COR-L47 (cell line): ENCODE measurements at places on chromosomes 11 and 22.

- DNase-seq = no peak
Observed at GRCh38 chr11:80255021-80255420, 814.2 kb upstream of the TENM4 start.

GRCh38 chr22:35894937-35895708 is 133.5 kb downstream of the RBFOX2 start:
- DNase-seq = no peak

- no peak for DNase-seq
Observed at GRCh38 chr22:28893810-28894209, 10.4 kb downstream of the ZNRF3 start.

GRCh38 chr11:82903843-82904586 is 2.5 kb downstream of the DDIAS start:
- no peak for DNase-seq

GRCh38 chr11:111559800-111560464 is 19.4 kb downstream of the LAYN start:
- DNase-seq = no peak

GRCh38 chr11:120599816-120600420 is 88.4 kb downstream of the GRIK4 start:
- no peak for DNase-seq

- DNase-seq = no peak
Observed at GRCh38 chr11:61712314-61712713, 32.1 kb downstream of the DAGLA start.

DNA sequence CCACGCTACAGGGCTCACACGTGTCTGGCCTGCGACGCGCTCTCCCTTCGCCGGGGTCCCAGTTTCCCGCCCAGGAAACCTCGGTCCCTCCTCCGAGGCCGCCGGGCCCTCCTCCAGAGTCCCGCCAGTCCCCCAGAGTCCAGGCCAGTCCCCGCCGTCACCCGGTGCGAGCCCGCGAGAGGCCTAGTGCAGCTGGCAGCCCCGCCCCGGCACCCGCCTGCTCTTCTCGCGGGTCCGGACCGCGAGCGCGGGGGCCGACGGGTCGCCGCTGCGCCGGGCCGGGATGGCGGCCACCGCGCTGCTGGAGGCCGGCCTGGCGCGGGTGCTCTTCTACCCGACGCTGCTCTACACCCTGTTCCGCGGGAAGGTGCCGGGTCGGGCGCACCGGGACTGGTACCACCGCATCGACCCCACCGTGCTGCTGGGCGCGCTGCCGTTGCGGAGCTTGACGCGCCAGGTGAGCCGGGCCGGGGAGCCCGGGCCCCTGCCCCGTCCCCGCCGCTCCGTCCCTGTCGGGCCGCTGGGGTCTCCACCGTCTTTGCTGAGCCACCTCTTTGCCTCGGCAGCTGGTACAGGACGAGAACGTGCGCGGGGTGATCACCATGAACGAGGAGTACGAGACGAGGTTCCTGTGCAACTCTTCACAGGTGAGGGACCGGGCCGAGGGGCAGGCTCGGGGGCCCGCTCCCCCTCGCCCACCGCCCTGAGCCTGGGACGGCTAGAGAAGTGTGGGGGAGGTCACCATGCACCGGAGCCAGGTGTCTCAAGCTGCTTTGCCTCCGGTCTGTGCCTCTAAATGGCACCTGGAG is at the start of gene PTPMT1:
Gene PTPMT1 (plus strand): TSS at position 260 of the 809 bp plus-strand sequence. CDS start 24 bp downstream, at position 284.
- peak; percentile 62 for DNase-seq

- DNase-seq = no peak
Observed at GRCh38 chr11:67274768-67275605, 8.7 kb downstream of the GRK2 start.

DNA sequence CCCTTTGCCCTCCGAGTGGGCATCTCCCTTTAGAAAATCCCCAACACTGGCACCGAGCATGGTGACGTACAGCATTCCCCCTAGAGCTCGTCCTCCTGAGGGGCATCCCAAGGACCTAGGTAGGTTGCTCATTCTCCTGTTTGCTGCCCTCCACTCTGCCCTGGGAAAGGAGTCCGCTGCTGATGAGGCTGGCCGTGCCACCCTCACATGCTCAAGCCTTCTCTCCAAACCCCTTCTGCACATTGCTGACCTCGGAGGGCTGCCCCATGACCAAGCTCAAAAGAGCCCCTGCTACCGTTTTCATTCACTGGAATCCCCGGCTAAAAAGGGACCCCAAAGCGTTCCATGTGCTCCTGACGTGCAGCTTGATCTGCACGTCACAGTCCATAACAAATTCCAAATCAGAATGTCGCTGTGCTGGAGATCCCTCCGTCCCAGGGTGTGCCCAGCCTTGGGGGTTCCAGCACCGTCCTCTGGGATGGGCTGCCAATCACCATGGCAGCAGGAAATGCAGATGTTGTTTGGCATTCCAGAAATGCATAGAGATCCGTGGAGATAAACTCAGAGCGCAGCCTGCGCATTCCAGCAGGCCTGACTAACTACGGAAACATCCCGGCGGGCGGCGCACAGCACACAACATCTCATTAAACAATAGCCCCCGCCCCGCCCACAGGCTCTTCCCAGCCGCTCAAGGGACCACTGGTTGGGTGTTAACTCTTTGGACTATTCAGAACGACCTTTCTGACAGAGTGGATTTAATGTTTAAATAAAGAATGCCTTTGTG is 26.3 kb upstream of the GNB1L start:
- no peak for DNase-seq

DNA sequence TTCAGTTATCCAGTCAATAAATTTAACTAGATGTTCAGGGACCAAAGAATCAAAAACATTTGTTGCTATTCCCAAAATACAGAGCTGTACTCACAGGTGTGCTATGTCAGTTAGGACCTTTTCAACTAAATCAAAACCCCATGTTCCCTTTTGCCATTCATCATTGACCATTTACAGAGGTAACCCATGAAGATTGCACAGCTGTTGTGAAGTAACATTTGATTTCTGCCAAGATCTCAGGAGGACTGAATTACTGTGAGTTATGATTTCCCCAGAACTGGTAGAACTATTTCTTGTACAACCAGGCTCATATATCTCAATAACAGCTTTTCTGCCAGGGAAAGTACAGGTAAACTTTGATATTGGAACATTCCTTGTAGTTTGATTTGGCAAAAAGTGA is 131.1 kb upstream of the FIBIN start:
- no peak for DNase-seq

DNA sequence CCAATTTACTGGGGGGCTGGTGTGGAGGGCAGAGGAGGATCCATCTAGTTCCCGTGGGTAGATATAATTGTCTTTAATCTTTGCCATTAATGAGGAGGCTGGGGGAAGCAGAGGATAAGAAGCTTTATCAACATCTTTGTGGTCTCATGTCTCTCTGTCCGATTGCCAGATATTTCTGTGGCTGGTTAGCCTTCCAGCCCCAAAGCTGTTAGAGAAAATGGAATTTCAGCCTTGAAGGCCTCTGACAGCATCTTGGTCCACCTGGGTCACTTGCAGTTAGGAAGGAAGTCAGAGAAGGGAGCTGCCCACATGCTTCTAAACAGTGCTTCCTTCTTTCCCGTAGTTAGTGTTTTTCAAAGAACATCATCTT is 56.9 kb downstream of the ABTB2 start:
- no peak for DNase-seq

DNA sequence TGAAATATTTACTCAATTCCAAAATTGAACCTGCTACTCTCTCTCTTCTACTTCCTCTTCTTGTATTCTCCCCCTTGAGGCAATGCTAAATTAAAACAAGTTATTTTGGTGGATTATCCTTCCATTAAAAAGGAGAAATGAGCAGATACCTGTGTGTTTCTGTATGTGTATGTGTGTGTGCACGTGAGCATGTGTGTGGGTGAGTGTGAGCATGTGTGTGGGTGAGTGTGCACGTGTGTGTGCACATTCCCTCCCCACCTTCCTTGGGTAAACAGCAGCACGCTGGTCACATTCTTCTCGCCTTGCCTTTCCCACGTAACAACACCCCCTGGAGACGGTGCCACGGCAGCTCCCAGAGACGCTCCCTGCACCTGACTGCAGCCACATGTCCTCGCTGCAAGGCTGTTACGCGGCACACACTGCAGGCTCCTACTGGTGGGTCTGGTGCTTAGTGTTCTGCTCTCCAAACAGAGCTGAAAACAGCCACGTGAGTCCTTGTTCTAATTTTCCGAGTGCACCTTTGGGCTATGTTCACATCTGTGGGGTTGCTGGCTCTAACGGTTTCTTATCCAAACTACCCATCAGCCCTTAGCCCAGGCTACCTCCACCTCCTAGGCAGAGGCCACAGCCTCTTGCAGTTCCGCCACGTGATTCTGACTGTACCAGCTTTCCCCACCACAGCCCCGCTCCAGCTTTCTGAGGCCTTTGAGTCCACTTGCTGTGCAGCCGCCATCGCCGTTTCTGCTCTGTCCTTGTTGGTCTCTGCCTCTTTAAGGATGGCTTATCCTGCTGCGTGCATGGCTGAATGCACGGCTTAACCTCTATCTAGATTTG is 123.4 kb downstream of the CTTN start:
- no peak for DNase-seq

DNA sequence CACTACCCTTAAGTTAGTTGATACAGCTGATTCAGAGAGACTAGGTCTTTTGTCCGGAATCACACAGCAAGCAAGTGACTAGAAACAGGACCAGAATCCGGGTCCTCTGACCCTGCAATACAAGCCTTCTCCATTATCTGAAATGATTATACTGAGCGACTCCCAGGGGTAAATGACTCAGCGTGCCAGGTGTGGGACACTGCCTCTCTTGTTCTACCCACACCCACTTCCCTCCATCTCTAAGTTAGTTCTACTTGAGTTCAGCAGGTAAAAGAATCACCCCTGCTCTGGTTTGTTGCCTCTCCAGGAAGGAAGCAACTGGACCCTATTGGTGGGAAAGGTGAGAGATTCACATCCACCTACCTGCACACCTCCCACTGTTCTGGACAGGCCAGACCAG is 156.9 kb downstream of the DBX1 start:
- no peak for DNase-seq

DNA sequence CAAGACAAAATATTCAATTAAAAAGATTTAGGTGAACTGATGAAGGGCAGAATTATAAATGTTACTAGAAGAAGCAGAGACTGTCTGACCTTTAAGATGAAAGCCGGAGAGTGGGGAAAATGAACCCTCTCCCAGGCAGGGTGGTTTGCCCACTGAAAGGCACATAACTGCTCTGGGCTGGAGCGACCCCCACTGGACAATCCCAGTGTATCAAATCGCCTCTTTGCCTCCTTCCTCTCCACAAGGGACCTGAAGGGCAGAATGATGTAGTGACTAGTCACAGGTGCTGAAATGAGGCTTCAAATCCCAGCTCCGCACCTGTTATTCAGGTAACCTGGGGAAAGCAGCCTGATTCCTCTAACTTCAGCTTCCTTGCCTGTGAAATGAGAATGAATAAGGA is 69.0 kb downstream of the EFCAB6 start:
- no peak for DNase-seq

DNA sequence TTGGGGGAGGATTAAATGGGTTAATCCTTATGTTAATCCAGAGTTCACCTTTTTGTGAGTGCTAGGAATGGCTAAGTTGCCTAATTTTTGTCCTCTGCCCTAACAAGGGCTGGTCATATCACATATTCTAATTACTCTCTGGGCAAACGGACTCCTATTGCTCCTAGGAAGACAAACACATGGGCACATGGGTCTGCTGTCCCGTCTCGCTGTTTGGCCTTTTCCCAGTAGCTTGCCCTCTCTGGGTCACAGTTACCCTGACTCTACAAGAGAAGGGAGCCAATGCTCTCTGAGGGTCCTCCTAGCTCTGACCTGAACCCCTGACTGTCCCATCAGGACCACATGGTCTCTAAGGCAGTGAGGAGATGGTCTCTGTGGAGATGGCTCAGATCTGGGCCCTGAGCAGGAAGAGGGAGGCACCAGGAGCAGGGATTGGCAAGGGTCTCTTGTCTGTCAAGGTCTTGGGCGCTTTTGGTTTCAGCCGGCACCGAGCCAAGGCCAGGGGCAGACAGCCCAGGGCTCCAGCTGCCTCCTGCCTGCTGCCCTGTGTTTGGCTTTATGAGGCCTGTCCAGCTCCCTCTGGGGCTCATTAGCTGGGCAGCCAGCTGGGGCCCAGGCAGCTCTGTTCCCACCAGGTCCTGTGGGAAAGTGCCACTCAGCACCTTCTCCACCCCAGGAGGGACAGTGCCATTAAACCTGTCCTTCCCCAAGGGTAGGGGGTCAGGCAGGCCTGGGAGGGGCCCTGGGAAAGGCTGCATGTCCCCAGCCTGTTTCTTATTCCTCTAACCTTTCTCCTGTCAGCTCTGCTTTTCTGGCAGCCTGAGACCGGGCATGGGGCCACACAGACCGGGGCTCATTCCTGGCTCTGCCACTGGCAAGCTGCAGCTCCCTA is 559.9 kb downstream of the MN1 start:
- no peak for DNase-seq

DNA sequence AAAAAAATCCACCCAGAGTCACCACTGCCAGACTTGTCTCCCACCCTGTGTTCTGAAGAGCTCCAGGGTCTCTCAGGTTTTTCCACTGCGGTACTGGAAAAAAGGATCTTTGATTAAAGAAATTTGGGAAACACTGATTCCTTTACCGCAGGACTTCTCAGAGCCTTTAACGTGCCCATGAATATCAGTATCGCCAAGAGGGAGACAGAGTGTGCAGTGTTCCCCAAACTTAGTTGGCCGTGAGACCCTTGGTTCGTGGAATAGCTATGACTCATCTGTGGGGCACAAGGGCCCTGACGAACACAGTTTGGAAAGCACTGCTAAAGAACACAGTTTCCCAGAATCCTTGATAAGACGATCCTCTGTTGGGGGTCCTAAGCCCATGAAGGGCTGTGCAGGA is 31.7 kb downstream of the SYT7 start:
- no peak for DNase-seq

- no peak for DNase-seq
Observed at GRCh38 chr11:110573411-110573810, 138.8 kb downstream of the ARHGAP20 start.

DNA sequence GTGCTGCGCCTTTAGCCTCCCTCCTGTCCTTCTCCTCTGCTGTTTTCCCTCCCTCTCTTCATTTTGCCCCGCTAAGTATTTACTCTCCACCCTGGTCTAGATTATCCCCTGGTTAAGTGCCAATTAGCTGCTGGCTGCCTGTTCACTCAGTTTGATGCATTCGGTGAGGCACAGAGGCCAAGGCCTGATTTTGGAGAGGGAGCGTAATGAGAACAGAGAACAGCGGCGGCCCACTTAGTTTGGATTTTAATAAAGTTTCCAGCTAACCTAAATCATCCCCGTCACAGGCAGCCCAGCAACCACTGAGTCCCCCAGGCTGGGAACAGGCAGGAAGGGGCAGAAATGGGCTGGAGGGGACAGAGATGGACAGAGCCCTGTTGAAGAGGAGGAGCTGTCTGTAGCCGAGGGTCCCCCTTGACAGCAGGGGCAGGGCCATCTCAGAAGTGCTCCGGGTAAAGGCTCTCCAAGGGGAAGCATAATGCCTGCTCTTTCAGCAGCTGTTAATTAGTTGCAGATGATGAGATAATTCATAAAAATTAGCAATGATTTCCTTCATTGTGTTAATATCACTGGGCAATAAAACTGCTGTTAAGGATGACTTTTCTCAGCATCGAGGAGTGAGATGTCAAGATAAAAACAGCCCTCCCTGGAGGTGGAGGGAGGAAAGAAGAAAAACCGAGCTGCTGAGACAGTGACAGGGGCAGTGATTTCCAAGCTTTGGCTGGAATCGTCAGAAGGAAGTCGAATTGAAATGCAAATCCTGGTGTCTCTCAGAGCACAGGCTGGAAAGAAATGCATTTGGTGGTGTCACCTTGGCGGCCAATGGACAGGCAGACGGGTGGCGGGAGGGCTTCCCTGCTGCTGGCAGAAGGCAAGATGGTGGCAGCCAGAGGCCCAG is 170.1 kb downstream of the GRIK4 start:
- no peak for DNase-seq
